Esophagus squamous epithelium (tissue), 5 donors: ENCODE measurements at places on chromosomes 3 and 15.

DNA sequence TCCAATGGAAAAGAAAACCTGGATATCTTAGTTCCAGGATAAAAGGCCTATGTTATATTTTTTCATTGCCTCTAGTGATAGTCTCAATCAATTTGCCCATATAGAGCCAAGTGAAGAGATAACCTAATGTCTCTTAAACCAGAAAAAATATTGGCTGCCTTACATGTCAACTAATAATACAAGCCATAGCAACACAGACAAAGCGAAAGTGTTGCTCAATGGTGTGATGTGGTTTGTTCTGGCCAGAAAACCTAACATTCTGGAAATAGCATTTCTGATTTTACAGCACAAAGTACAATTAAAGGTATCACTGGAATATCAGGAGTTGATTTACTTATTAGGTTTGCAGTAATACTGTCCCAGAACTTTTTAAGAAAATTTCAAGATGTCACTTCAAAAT is 101.5 kb downstream of the ATP8B4 start:
- DNase-seq: no peak

DNA sequence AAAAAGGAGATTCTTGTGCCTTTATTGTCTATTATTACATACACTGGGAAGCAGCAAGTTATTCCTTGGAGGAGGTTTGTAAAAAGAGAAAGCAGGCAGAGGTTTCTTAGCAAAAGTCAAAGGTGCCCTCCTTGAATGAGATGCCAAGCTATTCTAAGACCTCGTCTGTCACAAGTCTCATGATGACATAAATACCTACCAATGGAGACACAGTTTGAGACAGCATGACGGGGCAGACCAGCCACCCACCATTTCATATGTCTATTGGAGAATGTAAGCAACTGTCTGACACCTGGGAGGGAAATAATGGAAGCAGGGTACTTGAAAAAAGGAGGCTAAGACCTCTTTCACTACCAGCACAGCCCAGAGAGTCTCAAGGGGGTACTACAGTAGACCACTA is 2.2 kb downstream of the RGMA start:
- DNase-seq: no peak

GRCh38 chr3:67349551-67350174 is 304.7 kb downstream of the SUCLG2 start:
- DNase-seq: no peak

GRCh38 chr15:67456677-67457529 is 64.0 kb upstream of the C15orf61 start:
- DNase-seq: peak; percentile 2

DNA sequence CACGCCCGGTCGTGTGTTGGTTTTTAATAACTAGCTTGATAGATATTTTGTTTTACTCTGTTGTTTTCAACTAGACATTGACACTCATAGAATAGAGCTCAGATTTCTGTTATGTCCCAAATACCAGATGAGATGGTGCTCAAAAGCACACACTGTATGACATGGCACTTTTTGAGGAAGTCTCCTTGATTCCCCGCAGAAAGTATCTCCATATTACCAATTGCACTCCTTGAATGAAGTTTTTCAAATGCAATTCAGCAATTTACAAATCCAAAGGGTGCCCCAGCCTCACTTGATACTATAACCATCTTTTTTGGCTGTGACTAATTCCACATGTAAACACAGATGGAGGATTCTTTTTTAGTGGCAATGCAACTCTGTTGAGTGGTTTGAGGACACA is 92.0 kb upstream of the IGF1R start:
- DNase-seq: no peak

DNA sequence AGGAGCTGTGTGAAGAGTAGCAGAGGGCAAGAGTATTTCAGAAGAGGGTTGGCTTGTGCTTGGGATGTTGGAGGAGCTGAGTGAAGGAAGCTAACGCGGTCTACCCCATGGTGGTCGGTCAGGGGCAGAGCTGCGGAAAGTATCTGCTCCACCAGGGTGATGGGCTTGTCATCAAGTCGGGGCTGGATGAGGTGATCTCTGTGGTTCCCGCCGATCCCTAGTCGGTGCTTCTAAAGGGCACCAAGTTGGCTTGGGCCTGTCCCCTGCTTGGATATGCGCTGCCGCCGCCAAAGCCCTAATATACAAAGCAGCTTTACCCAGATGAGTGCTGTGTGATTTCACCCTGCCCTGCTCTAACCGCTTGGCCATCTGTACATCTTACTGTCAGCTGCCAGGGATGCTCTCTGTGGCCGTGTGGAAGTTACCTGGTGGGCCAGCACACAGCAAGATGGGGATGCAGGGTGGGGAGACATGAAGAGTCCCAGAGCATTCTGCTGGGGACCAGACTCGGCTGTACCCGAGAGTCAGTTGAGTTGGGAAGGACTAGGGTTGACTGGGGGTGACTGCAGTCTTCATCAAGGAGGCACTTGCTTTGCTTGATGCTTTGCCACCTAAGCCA is 226.1 kb upstream of the BHLHE40 start:
- DNase-seq: no peak

DNA sequence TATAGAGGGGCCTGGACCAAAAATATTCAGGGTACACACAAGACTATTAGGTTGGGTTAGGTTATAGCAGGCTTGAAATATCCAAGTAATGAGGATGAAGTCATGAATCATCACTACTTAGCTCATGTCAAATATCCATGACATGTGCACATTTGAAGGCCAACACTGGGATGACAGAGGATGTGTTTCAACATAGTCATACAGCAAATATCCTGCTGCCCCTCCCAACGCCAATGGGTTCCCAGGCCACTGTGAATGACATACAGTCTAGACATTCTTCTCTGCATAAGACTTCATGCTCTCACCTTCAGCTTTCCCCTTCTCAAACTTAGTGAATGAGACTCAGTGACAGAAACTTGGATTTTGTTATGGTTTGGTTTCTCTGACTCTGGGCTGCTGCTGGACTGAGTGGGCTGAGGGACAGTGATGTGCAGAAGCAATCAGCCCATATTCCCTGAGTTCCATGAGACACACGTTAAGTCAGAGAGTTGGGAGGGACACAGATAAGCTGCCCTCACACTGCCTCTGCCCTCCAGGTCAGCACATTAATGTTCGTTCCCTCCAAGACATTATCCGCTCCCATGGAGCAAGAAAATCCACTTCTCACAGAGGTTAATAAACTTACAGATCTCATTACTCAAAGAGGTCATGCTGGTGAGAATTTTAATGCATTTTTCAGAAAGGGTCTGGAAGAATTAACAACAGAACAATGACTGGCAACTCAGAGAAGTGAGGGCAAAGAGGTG is 15.4 kb downstream of the HOMER2 start:
- DNase-seq: no peak

DNA sequence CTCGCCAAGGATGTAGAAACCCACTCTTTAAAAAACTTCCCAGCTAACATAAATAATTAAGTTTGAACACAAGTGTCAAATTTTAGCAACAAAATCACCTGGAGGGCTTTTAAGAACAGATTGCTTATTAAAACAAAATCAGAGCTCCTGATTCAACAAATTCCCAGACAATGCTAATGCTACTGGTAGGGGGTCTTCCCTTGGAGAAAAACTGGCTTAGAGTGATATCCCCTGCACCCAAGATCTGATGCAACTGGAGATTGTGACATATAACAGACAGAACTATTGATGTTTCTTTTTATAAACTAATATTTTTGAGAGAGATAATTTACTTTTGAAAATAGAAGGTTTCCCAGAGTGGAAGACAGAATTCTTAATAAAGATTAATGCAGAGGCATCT is 19.9 kb downstream of the IGSF10 start:
- no peak for DNase-seq
